ENCODE measurements at places on chromosomes 4 and X.

- peak; percentile 70 for DNase-seq
Observed at GRCh38 chr4:148376151-148376550, 66.1 kb downstream of the NR3C2 start.

GRCh38 chr4:85402371-85402770 is 72.6 kb upstream of the ARHGAP24 start:
- no peak for DNase-seq

DNA sequence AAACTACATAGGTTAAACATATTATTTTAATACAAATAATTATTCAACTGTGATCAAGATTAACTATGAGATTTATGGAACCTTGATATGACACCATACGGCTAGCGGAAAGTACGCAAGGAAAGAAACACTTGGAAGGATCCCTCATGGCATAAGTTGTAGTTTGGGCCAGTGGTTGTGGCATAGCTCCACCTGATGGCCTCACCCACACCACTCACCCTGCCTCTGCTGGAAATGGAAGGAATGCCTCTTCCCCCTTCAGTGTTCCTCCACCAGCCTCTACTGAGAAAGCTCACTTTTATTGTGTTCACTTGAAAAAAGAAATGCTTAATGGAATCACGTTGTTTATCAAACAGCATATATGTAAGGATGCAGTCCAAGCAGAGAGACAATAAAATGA is 86.4 kb downstream of the BMP15 start:
- no peak for DNase-seq

DNA sequence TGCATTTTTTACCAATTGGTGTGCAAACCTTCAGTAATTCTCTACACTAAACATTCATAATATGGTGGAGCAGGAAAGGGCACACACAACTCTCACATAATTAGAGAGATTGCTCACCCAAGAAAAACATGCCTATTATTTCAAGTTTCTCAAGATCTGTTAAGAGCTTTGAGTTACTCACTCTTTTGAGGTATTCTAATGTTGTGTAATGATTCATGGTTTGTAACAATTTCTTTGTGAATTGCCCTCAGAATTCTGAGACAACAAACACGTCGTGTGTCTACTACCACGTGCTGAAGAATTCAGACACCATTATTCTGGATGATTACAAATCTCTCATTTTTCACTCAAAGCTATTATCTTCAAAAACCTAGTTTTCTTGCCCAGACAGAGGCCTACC is 82.8 kb downstream of the PDGFC start:
- DNase-seq = no peak

DNA sequence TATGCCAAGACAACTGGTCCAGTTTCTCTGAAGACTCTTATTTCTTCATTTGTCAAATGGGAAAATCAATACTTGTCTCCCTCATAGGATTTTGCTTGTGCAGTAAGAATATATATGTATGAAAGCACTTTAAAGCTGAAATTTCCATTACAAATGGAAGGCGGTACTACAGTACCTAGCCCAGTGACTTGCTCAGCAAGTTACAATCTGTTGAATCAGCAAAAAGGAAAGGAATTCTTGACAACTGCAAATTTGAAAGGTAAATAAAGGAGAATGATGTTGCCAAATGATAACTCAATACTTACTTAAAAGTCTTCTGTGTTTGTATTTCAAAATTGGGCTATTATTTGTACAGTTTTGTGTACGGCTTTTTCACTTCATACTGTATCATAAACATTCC is 71.1 kb downstream of the PKD2 start:
- peak; percentile 71 for DNase-seq
